ENCODE measurements at places on chromosomes 1 and 21.

- DNase-seq = no peak
Observed at GRCh38 chr1:95257758-95258157, 23.7 kb downstream of the RWDD3 start.

GRCh38 chr1:190679454-190679853, 201.8 kb upstream of the BRINP3 start:
- no peak for DNase-seq

GRCh38 chr1:17653728-17654351, 101.3 kb upstream of the ACTL8 start:
- peak; percentile 16 for DNase-seq

- no peak for DNase-seq
Observed at GRCh38 chr1:245749053-245749452, 594.3 kb downstream of the KIF26B start.

DNA sequence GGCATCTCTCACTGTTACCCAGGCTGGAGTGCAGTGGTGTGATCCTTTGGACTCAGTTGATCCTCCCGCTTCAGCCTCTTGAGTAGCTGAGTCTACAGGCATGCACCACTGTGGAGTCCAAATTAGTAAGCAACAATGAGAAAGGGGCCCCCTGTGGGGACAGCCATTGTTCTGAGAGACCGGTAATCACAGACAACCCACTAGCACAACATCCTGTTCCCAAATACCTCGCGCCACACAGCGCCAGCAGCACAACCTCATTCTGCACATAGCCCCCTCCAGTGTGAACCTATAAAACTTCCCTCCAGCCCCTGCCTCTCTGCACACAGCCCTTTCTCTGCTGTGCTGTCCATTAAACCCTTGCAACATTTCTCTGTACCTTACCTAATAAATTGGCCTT, 226.4 kb downstream of the DYRK1A start:
- DNase-seq = no peak

DNA sequence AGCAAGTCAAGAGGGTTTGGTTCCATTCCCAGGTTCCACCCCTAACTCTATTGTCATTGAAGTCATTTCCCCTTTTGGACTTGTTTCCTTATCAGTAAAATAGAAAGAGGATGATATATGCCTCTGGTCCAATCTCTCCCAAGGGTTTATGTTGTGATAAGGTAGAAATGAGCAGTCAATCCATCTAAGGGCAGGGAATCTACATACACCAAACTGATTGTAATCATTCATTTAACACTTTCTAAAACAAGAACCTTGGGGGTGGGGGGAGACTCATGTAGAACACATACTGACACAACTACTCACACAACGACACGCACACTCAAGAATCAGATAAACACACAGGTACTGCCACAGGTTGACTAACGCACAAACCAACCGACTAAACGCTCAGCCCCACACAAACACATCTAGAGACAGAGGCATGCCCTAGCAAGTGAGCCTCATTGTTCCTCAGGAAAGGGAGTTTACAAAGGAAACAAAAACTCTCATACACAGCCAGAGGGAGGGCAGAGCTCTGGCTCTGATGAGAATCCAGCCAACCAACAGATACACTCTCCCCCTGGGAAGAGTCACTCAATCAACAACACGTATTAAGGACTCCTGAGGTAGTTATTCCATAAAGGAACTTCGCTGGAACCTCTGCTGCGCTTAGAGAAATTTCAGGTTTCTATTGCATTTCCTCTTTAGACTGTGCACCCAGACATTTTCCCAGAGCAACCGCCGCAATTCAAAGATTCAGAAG, 1.0 kb downstream of the F11R start:
- no peak for DNase-seq

DNA sequence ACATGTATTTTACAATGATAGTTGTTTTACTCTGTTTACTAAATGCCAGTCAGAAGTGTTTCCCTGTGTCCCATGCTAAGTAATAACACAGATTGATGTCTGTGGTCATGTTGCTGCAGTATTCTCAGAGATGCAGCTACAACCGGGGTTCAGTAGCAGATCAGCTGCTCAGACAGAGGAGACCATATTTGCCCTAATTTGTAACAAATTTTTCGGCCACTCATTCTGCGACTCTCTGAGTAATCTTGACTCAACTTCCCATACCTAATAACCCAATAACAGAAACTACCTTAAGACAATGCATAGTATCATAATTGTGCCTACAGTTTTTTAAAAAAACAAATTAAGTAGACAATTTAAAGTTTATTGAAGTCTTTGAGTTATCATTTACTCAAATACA, 32.6 kb downstream of the NIBAN1 start:
- no peak for DNase-seq

DNA sequence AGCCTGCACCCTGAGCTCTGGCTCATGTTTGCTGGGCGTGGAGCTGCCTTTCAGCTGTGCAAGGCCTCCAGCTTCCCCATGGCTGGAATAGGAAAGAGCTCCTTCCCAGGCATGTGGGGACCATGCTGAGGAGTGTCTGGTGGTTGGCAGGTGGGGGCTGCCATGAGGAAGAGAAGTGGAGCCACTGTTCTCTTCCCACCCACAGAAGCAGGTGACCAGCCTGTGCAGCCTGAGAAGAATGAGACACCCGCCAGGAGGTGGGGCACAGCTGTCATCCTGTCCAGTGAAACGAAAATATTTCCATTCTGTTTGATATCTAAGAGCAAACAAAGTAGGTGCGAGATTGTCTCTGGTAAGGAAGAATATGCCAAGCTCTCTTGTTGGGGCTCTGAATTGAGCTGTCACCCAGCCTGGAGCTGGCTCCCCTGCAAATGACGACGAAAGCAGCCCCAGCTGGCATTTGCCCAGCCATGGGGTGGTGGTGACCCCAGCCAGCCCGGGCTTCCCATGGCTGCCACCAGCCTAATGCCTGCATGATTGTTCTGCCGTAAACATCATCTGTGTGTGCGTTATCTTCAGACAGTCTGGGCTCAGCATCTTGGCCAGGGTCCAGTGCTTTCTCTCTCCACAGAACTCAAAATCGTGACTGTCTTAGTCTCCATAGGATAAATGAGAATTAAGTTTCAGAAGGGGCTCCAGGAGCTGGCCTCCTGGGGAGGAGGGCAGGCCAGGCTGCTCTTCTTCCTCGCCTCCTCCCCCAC, 429.8 kb upstream of the VAMP3 start:
- no peak for DNase-seq

Data from CD4-positive, alpha-beta T cell (primary cell).